ENCODE measurements at places on chromosomes 13 and 19.
A peak's percentile ranks its signal among the peaks of the same experiment; 100 is the strongest.

- DNase-seq, result peak; percentile 97
These were observed 1.5 kb downstream of the GPC6 start for GRCh38 chr13:93227878-93228642.

- no peak for DNase-seq
These were observed 44.0 kb downstream of the NFIX start for GRCh38 chr19:13039211-13039789.

DNA sequence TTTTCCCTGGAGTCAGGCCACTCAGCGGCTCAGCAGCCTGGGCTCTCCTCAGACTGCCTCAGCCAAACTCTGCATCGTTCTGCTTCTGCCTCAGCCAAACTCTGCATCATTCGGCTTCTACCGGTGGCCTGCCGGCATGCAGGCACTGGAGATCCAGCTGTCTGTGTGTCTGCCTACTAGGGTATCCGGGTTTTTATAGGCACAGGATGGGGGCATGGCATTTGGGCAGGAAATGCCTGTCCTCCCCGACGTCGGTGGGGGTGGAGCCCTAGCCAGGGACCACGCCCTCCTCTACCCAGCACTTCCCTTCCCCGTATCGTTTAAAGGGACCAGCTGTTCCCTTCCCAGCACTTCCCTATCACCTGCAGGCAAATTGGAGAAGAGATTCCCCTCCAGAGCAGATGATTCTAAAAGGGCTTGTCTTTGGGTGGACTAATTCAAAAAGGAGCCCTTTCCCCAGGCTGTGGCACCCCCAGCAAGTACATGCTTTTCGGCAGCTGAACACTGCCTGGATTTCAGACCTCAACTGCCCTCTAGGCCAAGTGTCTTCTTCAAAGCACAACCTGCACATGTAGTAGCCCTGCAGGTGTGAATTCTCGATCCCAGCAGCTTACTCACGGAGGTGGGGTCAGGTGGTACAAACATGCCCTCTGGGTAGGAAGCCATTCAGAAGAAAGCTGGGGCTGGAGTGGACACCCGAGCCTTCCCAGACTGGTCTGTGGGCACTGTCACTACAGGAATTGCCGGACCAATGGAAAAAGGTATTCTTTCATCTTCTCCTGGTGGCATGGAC, 25.4 kb upstream of the GPR12 start:
- DNase-seq, result no peak

DNA sequence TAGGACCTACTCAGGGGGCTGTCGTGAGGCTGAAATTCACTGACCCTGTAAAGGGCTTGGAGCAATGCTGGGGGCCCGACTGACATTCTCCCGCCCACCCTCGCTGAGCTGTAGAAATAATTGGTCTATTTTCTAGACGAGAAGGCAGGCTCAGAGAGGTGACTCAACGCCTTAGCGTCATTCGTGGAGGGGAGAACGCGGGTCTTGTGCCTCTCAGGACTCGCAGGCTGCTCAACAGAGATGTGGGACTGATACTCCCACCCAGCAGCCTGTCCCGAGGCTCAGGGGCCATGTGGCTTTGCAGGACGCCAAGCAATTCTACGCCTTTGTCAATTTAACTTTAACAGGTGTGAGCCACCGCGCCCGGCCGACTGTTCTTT, 23.6 kb upstream of the ASPDH start:
- no peak for DNase-seq

- no peak for DNase-seq
These were observed 81.8 kb downstream of the PAN3 start for GRCh38 chr13:28220166-28220565.

GRCh38 chr13:73676550-73677047, 457.6 kb downstream of the KLF12 start:
- no peak for DNase-seq

DNA sequence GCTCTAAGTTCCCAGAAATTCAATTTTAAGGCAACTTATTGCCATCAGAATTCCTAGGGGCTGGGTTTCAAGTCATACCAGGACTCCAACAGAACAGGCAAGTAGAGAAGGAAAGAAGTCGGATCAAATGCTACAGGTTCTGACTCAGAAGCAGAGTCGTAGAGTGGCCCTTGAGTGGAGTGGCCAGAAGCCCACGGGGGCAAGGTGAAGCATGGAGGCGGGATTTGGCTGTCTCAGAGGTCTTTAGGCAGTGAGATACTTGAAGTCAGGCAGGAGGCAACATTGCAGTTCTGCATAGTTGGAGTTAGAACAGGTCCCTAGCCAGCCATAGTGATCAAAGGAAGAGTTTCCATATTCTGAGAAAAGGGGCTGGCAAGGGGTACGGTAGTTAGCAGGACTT, 111.6 kb downstream of the NHLRC3 start:
- DNase-seq, result peak; percentile 47

DNA sequence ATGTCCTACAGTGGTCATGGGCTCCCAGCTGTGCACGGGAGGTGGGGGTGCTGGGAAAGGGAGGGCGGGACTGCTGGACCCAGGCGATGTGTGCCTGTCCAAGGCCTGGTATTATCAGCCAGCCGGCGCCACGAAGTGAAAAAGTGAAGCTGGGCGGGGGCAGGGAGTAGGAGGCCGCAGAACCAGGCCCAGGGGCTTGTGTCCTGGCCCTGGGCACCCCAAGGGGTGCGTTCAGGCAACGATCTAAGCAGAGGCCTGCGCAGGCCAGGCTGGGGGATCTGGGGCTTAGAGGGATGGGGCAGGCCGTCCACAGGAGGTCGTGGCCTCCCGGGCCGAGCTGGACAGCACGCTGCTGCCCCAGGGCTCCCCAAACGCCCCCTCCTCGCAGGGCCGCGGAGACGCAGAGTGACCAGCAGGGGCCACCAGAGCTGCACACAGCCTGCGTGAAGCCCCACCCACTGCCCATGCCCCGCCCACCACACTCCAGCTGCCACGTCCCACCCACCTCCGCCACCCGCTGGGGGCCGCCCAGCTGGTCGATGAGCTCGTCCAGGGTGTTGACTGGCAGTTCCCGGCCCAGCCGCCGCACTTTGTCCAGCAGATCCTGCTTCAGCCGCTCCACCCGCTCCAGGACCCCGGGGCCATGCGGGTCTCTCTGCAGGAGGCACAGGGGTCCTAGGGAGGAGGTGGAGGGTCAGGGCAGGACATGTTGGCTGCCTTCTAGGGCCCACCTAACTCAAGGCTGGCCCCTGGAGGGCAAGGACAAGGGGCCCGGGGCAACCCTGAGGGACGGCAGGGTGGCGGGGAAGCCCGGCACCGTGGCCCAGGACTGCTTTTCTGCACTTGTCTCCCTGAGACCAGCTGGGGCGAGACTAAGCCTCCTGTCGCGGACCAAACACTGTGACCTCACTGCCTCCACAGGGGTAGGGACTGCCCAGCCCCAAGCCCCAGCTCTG, 9.5 kb downstream of the GPX4 start:
- DNase-seq, result no peak

- no peak for DNase-seq
These were observed 191.0 kb downstream of the SHISA2 start for GRCh38 chr13:25860862-25861261.

GRCh38 chr13:98910501-98910951, 67.3 kb downstream of the DOCK9 start:
- DNase-seq, result no peak

DNA sequence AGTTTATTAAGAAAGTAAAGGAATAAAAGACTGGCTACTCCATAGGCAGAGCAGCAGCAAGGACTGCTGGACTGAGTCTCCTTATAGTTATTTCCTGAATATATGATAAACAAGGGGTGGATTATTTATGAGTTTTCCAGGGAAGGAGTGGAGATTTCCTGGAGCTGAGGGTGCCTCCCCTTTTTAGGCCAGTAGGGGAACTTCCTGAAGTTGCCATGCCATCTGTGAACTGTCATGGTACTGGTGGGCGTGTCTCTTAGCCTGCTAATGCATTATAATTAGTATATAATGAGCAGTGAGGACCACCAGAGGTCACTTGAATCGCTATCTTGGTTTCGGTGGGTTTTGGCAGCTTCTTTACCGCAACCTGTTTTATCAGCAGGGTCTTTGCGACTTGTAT, 13.5 kb downstream of the ZSCAN5A start:
- no peak for DNase-seq

GRCh38 chr13:109652531-109652930, 133.9 kb downstream of the IRS2 start:
- no peak for DNase-seq

GRCh38 chr13:25046985-25047511, 48.9 kb upstream of the PABPC3 start:
- DNase-seq, result no peak

DNA sequence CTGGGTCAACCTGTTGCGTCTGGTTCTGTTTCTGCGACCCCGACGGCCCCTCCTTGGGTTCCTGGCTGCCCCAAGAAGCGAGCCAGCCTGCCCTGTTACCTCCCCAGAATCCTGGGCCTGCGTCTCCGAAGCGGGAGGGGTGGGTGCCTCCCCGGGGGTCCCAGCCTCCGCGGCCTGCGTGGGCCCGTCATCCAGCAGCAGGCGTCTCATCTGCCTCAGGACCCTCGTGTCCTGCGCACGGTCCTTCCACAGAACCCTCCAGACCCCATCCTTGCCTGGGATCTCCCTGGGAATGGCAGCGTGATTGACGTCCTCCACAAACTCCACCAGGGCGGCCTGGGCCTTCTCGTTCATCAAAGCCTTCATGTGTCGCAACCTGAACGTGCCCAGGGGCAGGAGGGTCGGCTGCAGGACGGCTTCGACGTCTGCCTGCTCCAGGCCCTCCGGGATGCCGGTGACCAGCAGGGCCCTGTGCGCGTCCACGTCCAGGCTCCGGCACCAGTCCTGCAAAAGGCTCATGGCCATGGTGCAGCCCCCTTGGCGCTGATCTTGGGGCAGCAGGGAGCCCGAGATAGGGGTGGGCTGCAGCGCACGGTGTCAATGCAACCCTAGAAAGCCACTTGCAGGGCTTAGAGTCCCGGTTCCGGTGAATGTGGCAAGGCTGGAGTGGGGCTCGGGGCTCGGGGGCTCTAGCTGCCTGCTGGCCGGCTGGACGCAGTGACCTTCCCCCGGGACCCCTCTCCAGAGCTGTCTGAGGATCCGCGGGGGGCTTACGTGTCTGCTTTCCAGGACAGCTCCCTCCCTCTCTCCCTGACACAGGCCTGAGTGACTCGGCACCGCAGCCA, 504 bp downstream of the PNMA8B start:
- no peak for DNase-seq

- no peak for DNase-seq
These were observed 6.9 kb upstream of the SULT2B1 start for GRCh38 chr19:48544856-48545750.

GRCh38 chr19:37564624-37565369, 29.8 kb downstream of the ZNF571 start:
- no peak for DNase-seq

GRCh38 chr19:3403489-3404323, 37.3 kb downstream of the NFIC start:
- no peak for DNase-seq

DNA sequence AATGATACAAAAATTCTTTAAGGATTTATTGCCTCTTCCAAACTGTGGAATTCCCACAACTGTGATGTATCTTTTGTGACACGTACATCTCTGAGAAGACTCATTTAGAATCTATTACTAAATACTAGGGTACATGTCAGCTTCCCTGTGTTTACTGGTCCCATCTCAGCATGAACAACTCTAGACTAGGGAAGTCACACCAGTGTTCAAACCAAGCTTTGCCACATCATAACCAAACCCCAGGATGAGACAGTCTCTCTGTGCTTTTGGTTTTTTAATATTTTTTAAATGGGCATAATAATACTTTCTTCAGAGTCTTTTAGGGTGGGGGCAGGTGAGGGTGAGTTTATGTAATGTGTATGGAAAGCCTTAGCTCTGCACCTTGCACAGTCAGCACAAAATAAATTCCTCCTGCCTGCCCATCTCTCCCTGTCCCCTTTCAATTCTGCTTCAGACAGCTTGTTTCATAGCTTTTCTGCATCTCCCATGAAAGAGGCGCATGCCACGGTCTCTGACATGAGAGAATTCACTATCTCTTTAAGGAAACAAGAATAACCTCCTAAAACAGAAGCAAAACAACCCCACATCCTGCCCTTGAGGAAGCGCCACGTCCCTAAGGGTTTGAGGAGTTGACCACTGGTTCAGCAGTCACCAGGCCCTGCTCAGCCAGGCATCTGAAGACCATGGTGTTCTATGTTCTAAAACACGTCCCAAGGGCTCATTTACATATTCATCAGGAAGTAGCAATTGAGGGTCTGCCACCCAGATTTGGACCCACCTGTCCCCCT, 174.5 kb downstream of the USP12 start:
- DNase-seq, result no peak

DNA sequence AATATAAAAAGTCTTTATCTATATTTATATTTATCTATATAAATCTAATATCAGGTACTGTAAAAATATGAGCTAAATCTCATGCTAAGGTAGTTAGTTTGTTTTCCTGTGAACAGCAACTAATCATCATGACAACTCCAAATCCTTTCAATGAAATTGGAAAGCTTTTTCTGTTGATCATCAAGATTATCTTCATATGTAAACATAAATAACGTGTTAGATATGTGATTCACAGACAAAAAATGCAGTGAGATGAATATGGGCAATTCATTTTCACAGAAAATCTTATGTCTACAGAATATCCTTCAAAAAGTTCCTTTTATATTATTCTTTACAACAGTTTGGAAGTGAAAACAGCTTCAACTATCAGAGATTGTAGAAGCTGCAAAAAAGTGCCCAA, 41.7 kb upstream of the EEF1AKMT1 start:
- DNase-seq, result no peak

GRCh38 chr13:94722609-94723345, 10.4 kb upstream of the SOX21 start:
- no peak for DNase-seq

GRCh38 chr13:113608967-113609533, 24.5 kb downstream of the TFDP1 start:
- DNase-seq, result no peak

DNA sequence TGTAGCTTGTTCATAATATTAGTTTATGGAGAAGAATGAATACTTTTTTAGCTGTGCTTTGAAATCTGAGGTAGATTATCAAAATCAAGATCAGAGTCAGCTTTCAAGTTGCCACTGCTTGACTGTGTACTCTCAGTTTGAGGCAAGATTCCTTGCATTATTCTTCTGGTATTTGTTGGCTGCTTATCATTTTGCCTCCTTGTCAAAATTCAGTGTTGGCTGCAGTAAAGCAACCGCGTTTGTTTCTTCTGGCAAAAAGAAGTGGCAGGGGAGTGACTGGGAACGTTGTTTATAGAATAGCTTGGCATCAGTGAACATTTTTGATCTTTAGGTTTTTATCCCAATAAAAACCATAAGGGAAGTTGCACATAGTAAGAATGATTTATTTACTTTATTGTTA, 419.3 kb upstream of the GPC6 start:
- no peak for DNase-seq

DNA sequence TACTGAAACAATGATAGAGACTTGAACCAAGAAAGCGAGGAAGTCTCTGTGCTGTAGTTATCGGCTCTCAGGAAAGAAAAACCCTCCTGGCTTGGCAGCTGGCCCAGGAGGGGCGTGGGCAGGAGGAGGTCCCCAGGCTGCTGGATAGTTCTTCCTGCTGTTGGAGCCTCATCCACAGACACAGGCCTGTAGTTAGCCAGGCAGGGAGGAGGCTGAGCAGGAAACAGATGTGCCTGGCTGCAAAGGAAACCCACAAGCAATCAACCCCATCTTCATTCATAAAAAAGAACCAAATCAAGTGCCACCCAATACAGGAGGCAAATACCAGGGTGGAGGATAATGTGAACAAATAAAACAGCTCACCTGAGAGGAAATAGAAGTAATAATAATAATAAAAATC, 86.2 kb downstream of the IRS2 start:
- DNase-seq, result peak; percentile 100

GRCh38 chr13:106090001-106090400, 445.5 kb downstream of the EFNB2 start:
- DNase-seq, result no peak

All from DMS79 treated with DMSO at 0.1 percent for 48 hours (cell line).